ENCODE measurements at places on chromosomes 1 and 21.

- DNase-seq = no peak
Observed at GRCh38 chr1:113201560-113201959, 128.6 kb downstream of the LRIG2 start.

- no peak for DNase-seq
Observed at GRCh38 chr1:235504122-235504493, at the start of gene B3GALNT2. Gene B3GALNT2 (minus strand): TSS chr1:235504452. CDS start chr1:235504252, 200 bp downstream.

GRCh38 chr1:162145280-162145965 is 75.9 kb downstream of the NOS1AP start:
- no peak for DNase-seq

GRCh38 chr1:200242110-200243041 is 167.5 kb downstream of the ZNF281 start:
- no peak for DNase-seq

GRCh38 chr1:63628607-63629006 is 35.4 kb downstream of the PGM1 start:
- no peak for DNase-seq

- DNase-seq = no peak
Observed at GRCh38 chr1:201918343-201918742, 28.0 kb downstream of the LMOD1 start.

- no peak for DNase-seq
Observed at GRCh38 chr1:105100102-105100501, 1350.4 kb downstream of the AMY1C start.

DNA sequence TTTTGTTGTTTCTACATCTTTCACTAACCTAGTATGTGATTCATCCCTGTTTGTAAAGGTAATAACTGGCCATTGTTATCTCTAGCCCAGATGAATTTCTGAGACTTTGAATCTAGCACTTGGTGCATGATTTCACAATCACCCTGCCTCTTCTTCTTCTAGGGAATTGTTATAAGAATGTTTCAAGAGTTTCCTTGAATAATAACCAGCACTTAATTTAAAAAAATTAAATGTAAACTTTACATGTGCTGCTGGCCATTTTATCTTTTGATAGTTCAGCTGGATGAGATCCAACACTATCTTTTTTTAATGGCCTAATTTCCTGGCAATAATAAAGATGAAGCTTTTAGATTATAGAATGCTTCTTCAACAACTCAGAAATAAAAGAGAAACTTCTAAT is 31.8 kb downstream of the UBE2U start:
- no peak for DNase-seq

DNA sequence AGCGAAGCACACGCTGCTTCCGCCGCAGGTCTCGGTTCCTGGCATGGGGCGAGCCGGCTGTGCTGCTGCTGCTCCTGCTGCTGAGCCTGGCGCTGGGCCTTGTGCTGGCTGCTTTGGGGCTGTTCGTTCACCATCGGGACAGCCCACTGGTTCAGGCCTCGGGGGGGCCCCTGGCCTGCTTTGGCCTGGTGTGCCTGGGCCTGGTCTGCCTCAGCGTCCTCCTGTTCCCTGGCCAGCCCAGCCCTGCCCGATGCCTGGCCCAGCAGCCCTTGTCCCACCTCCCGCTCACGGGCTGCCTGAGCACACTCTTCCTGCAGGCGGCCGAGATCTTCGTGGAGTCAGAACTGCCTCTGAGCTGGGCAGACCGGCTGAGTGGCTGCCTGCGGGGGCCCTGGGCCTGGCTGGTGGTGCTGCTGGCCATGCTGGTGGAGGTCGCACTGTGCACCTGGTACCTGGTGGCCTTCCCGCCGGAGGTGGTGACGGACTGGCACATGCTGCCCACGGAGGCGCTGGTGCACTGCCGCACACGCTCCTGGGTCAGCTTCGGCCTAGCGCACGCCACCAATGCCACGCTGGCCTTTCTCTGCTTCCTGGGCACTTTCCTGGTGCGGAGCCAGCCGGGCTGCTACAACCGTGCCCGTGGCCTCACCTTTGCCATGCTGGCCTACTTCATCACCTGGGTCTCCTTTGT is 2.6 kb downstream of the TAS1R3 start:
- no peak for DNase-seq

DNA sequence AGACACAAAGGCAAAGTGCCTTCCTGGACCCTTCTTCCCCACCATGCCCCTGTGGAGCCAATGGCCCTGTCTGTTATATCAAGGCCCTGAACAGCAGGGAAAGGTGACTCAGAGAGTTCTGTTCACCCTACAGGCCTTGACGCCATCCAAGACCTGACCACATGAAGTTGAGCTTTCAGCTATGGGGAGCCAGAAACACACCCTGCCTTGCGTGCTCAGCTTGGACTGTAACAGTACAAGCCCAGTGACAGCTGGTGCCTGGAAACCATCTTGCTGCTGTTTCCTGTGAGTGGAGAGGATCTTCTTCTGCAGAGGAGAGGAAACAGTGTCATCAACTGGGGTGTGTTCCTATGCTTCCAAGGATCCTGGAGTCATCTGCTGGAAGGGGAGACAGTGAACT is 165.0 kb upstream of the IRF2BP2 start:
- DNase-seq = no peak

GRCh38 chr1:84122780-84123382 is 21.2 kb upstream of the PRKACB start:
- DNase-seq = peak; percentile 34

DNA sequence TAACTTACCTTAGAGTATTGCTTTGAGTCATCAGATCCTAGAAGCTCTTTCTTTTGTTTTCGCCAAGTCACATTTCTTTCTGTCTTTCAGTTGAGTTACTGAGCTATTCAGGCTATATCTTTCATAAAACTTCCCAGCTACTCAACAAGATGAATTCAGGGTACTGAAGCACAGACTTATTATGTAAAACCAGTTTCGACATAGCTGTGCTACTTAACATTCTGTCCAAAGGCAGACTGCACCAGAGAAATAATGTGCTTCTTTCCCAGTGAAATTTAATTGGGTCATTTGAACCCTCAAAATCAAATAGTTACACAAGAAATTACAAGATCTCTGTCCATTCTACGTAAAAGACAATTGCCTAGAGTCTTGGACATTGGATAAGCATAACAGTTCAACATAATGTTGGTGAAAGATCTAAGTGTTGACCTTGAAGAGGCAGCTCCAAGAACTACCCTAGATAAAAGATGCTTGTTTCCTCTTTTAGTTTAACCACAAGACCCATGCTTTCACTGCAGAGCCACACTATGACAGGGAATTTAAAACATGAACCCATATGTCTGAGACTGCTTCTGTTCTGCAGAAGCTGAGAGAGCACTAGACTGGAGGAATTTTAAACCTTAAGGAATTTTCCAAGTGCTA is 163.2 kb downstream of the LRRC40 start:
- no peak for DNase-seq

DNA sequence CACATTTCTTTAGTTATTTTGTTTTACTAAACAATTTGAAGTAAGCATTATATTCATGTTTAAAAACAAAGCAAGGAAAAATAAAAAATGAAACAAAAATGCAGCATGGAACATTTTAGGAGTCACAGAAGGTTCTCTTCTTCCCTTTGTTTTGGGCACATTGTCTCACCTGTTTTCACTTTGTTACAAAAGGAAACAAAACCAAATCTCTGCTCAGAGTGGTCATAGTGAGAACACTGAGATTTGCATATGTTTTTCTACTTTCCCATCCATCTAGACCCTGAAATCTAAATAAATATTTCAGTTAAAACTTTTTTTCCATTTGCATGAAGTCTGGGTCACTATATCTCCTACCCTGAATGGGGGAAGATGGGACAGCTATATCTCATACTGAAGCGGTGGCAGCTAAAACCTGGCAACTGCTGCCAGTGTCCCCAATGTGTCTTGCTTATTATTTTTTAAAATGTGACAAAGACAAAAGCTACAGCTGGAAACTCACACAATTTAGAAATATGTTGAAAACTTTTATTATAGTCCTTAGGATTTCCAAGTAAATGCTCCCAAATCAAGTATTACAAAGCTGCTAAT is 3.5 kb downstream of the EXOC8 start:
- no peak for DNase-seq

- no peak for DNase-seq
Observed at GRCh38 chr1:205144751-205145150, 23.0 kb upstream of the RBBP5 start.

GRCh38 chr1:17438318-17439249 is 893 bp downstream of the RCC2 start:
- peak; percentile 21 for DNase-seq

GRCh38 chr1:109163551-109163950 is 49.6 kb downstream of the ELAPOR1 start:
- DNase-seq = no peak

- no peak for DNase-seq
Observed at GRCh38 chr1:41171266-41171874, 70.7 kb downstream of the SCMH1 start.

DNA sequence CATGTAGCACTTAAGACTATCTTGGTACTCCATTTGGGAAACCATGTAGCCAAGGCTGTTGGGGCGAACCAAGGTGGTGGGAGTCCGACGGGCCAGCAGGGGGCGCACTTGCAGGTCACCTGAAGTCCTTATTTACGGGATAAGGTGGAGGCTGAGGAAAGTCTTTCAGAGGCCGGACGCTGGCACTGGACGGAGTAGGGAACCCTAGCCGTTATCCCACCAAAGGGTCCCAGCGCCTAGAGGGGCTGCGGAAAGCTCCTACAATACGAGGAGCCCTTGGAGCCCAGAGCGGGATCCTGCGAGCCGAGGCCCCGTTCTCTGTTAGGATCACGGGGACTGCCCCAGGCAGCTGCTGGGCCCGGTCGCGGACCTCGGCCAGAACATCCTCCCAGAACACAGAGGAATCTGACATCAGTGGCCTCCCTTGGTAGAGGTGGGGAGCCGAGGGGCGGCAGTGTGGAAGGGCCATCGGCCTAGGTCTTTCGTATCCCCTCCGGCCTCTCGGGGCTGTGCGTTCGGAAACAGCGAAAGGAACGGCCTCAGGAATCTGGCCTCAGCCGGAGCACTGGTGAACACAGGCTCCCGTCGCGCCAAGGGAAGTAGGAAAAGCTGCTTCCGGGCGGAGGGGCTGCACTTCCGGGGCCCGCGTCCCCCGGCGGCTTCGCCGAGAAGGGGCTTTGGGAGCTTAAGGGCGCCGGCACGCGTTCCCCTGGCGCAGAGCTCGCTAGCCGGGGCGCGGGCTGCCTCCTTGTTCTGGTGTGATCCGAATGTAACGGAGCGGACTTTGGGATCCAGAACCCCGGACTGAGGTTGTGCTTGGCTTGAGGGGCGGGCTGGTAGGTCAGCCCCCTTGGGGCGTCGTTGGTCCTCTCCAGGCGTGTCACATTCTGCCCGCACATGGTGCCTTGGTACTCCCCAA is 29.9 kb upstream of the RPTN start:
- DNase-seq = peak; percentile 70

- DNase-seq = no peak
Observed at GRCh38 chr1:201026836-201027235, 3.3 kb upstream of the KIF21B start.

GRCh38 chr1:47782414-47783166 is 214.6 kb downstream of the TRABD2B start:
- DNase-seq = no peak

DNA sequence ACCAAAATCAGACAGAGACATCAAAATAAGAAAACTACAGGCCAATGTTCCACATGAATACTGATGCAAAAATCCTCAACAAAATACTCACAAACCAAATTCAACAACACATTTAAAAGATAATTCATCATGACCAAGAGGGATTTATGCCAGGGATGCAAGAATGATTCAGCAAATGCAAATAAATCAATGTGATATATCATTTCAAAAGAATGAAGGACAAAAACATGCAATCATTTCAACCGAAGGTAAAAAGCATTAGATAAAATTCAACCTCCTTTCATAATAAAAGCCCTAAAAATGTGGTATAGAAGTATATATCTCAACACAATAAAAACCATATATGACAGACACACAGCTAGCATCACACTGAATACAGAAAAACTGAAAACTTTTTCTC is 81.5 kb upstream of the LYPLAL1 start:
- DNase-seq = no peak

DNA sequence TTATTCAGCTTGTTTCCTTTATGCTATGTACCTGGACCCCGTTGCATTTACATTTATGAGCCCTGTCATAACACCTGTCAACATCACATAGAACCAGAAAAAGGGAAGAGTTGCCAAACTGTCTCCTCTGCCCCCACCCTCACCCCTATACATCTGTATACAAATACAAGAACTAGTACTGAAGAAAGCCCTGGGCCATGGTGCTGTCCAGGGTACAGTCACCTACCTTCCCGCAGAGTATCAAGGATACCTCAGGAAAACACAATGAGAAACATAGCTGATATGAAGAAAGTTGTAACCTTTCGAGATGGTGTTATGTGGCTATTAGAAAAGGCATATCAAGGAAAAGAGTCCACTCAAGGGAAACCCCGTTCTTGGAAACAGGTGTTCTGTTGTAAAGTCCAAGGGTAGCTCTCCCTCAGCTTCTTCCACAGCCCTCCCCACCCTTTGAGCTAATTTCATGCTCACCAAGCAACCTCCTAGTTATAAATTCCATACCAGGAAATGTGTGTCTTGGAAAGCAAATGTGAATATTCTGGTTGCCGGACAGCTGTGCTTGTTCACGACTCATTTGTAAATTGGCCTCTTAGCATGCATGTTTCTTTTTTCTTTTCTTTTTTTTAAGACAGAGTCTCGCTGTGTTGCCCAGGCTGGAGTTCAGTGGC is 16.7 kb upstream of the AVPR1B start:
- DNase-seq = no peak

GRCh38 chr1:82836973-82837680 is 1036.4 kb downstream of the ADGRL2 start:
- no peak for DNase-seq

GRCh38 chr1:159223004-159223403 is 18.3 kb downstream of the ACKR1 start:
- no peak for DNase-seq

Data from stimulated activated CD8-positive, alpha-beta memory T cell treated with anti-CD3 and anti-CD28 coated beads, Interleukin-12 subunit alpha, Interleukin-12 subunit beta, amount 100 ng/mL, for 1 hour (primary cell).